ENCODE measurements at places on chromosomes 4 and X. TPM values are rescaled to one million over a fixed set of nuclear protein-coding genes. Genes with fewer than 3 reads are reported as not detected.

DNA sequence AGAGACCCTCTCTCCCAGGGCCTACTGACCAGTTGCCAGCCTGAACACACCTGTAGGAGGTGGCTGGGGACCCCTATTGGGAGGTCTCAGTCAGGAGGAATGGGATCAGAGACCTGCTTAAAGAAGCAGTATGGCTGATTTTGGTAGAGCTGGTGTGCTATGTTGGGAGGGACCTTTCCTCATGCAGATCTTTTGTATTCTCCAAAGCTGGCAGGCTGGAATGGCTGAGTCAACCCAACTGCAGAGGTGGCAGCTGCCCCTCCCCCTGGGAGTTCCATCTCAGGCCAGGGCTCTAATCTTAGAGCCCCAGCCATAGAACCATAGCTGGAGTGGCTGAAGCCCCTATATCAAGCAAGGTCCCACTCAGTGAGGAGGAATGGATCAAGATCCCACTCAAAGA lies 279.3 kb upstream of the BMP3 start:
- DNase-seq, result no peak
- H3K4me3 ChIP-seq, result no peak overlapping the region
- no peaks in the 10 kb centered on the region for H3K36me3 ChIP-seq
- no peak overlapping the region for H3K27ac ChIP-seq
- H3K4me1 ChIP-seq, result no peaks in the 10 kb centered on the region
- no peaks in the 10 kb centered on the region for H3K27me3 ChIP-seq

DNA sequence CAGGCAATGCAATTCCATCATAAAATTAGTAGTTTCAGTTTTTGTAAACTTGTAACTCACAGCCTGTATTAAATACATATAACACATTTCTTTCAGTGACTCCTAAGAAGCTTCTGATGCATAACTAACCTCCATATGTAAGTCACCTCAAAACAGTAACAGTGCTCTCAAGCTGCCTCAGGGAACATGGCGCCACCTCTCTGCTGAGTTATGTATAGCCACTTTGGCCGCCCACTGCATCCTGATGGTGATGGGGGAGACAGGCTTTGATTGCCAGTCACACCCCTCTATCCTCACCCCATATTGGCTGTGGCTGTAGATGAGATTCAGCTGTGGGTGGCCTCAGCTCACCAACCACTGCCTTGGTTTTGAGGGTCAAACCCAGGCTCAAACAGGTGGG lies 54.3 kb downstream of the LRBA start:
- no peak for DNase-seq
- no peaks in the 10 kb centered on the region for H3K4me1 ChIP-seq
- H3K36me3 ChIP-seq, result no peaks in the 10 kb centered on the region
- no peaks in the 10 kb centered on the region for H3K27me3 ChIP-seq
- H3K27ac ChIP-seq, result no peak overlapping the region
- no peak overlapping the region for H3K4me3 ChIP-seq

DNA sequence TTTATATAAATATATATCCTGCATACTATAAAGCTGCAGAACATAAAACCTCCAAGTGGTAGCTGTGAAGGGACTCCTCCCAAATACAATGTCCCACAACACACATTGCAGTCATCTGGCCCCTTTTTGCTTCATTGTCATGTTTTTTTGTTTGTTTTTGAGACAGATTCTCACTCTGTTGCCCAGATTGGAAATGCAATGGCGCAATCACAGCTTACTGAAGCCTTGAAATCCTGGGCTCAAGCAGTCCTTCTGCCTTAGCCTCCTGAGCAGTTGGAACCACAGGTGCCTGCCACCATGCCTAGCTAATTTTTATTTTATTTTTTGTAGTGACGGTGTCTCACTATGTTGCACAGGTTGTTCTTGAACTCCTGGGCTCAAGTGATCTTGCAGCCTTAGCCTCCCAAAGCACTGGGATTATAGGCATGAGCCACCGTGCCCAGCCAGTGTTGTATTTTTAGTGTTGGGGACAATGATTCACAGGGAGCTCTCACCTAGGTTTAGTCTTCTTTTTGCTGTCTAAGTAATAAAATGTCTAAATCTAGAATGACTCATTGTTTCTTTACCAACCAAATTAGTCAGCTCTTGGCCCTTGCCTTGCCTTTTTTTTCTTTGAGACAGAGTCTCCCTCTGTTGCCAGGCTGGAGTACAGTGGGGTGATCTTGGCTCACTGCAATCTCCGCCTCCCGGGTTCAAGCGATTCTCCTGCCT lies 24.0 kb upstream of the XIAP start:
- H3K27me3 ChIP-seq, result no peaks in the 10 kb centered on the region
- DNase-seq, result no peak
- H3K4me1 ChIP-seq, result no peaks in the 10 kb centered on the region
- no peaks in the 10 kb centered on the region for H3K36me3 ChIP-seq

DNA sequence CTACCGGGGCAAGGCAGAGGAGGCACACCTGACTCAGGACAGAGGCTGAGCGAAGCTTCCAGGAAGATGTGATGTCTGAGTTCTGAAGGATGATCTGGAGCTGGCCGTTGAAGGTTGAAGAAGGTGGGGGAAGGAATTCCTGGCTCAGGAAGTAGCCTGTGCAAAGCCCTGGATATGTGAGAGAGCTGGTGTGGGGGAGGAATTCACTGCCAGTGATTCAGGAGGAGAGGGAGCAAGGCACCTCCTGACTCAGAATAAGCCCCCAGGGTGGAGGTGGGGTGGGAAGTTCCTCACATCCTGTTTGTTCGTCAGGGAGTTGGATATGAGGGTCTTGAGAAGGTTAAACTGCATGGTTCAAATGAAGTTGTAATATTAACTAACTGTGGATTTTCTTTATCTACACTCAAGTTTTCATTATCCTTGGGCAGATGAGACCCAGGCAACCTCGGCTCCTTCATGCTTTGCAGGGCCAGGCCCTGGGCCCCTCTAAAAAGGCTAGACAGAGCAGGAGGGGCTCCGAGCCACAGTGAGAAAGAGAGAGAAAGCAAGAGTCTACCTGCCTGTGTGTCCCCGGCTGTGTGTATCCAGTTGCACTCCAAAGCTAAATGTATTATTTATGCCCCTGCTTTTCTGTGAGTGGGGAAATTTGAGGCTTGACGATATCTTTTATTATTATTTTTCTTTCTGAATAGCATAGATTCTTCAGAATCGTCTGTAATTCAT lies 7.1 kb downstream of the NHSL2 start:
- no peak overlapping the region for H3K27ac ChIP-seq
- H3K4me3 ChIP-seq, result no peak overlapping the region
- DNase-seq, result no peak
- H3K27me3 ChIP-seq, result no peaks in the 10 kb centered on the region
- no peaks in the 10 kb centered on the region for H3K4me1 ChIP-seq
- H3K36me3 ChIP-seq, result no peaks in the 10 kb centered on the region

GRCh38 chrX:9393571-9393970 lies 71.3 kb upstream of the TBL1X start:
- DNase-seq, result no peak
- H3K4me1 ChIP-seq, result no peaks in the 10 kb centered on the region
- no peaks in the 10 kb centered on the region for H3K27me3 ChIP-seq
- no peak overlapping the region for H3K4me3 ChIP-seq
- H3K36me3 ChIP-seq, result no peaks in the 10 kb centered on the region

DNA sequence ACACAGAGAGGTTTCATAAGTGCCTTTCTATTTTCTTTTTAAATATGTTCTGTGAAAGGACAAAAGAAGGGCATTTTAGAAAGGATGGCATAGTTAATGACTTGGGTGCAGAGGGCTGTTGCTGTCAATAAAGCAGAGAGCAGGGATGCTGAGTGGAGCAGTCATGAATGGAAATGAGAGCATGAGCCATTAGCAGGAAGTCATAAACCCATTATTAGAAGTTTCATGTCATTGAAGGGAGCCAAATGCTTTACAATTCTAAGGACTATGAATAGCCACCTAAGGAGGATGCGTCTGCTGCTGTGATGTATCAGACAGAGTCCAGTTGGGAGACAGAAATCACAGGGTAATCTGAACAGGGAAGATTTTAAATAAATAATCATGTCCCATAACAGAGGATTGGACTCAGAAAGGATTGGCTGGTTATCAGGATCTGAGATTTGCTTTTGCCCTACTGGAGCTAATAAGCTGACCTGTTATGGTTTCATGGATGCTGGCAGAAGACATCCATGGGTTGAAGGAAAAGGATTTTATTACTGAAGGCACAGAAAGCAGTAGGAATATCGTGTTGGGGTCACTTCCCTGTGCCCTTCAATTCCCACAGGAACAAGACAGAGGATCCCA lies 47.5 kb upstream of the WDR19 start:
- H3K4me1 ChIP-seq, result no peaks in the 10 kb centered on the region
- no peak for DNase-seq
- no peak overlapping the region for H3K4me3 ChIP-seq

BEND2 gene
- not detected for total RNA-seq

GRCh38 chr4:5956285-5957021 lies 61.8 kb downstream of the C4orf50 start:
- no peaks in the 10 kb centered on the region for H3K36me3 ChIP-seq
- DNase-seq, result no peak
- no peaks in the 10 kb centered on the region for H3K4me1 ChIP-seq
- H3K27me3 ChIP-seq, result no peaks in the 10 kb centered on the region
- H3K4me3 ChIP-seq, result no peak overlapping the region

DNA sequence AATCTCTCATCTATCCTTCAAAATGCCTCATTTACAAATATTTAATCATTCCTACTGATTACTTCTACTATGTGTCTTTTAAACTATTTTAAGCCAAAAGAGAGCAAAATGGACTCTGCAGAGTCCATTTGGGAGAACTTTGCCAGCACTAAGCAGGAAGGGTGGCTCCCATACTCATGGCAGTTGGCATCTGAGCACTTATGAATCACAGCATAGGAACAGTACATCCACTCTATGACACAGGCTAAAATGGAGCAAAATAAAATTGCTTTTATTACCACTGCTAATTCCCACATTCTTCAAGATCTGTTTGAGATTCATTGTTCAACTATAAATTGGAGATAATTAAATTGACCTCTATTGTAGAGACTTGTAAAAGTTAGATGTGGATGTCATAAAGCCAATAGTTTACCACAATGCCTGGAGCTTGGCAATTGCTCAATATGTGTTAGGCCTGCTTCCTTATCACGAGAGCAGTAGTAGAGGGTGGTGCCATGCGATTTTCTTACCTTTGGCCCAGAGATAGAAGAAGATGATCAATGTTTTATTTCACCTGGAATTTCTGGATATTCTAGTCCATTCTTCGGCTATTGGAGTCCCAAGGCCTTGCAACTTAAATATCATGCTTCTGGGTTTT lies 19.1 kb downstream of the HPGD start:
- no peak overlapping the region for H3K4me3 ChIP-seq
- no peaks in the 10 kb centered on the region for H3K27me3 ChIP-seq
- no peaks in the 10 kb centered on the region for H3K36me3 ChIP-seq
- no peaks in the 10 kb centered on the region for H3K4me1 ChIP-seq
- DNase-seq, result no peak

PABPC5 gene
- 2.5 TPM for total RNA-seq

GRCh38 chr4:20326460-20326859 lies 74.8 kb downstream of the SLIT2 start:
- no peak for DNase-seq
- no peaks in the 10 kb centered on the region for H3K4me1 ChIP-seq
- H3K36me3 ChIP-seq, result no peaks in the 10 kb centered on the region

C4orf50 gene
- total RNA-seq, result 0.06 TPM

DNA sequence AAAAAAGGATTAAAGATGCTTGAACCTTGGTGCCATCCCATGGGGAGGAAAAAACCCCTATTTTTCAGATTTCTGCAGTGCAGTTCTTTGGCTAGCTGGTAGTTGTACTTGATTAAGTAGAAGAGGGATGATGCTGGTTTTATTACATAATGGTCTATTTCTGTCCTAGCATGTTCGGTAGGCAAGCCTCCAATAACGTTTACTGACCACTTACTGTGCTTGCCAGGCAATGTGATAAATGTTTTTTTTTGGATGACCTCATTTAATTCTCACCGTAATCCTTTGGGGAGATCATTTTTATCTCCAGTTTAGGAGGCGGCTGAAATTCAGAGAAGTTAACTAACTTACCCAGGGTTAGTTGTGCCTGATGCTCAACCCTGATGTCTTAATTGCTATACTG lies 92.1 kb upstream of the RPA4 start:
- no peaks in the 10 kb centered on the region for H3K27me3 ChIP-seq
- no peak for DNase-seq
- H3K4me3 ChIP-seq, result no peak overlapping the region
- no peak overlapping the region for H3K27ac ChIP-seq
- H3K4me1 ChIP-seq, result no peaks in the 10 kb centered on the region
- no peaks in the 10 kb centered on the region for H3K36me3 ChIP-seq

DNA sequence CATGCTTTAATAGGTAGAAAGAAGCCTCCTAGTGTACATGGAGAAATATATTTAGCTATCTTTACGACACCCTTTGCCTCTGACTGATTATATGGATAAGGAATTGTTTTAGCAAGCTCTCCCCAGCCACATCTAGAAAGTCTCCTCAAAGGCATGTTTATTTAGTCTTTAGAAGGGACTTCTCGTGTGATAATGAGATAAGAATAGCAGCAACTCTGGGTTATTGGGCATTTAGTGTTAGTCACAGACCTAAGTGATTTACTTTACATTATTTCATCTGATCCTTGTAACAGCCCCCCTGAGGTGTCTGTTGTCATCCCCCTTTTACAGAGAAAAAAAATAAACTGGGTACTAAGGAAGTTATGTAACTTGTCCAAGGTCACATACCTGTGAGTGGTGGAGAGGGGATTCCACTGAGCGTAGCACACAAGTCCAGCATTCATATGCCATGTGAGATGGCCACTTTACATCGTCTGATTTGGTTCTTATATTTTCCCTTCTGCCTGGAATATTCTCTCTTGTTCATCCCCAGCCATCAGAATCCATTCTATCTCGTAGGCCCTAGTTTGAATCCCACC lies 77.7 kb downstream of the TSPAN7 start:
- no peaks in the 10 kb centered on the region for H3K4me1 ChIP-seq
- H3K27me3 ChIP-seq, result no peaks in the 10 kb centered on the region
- H3K4me3 ChIP-seq, result no peak overlapping the region
- H3K27ac ChIP-seq, result no peak overlapping the region
- DNase-seq, result no peak

GRCh38 chrX:145002771-145003170 lies 244.5 kb upstream of the SPANXN1 start:
- no peak overlapping the region for H3K4me3 ChIP-seq
- no peaks in the 10 kb centered on the region for H3K27me3 ChIP-seq
- H3K36me3 ChIP-seq, result no peaks in the 10 kb centered on the region
- DNase-seq, result no peak
- H3K4me1 ChIP-seq, result no peaks in the 10 kb centered on the region
- no peak overlapping the region for H3K27ac ChIP-seq

GRCh38 chrX:54194982-54195588 lies 12.0 kb upstream of the FAM120C start:
- H3K27me3 ChIP-seq, result no peaks in the 10 kb centered on the region
- H3K27ac ChIP-seq, result no peak overlapping the region
- H3K36me3 ChIP-seq, result no peaks in the 10 kb centered on the region
- no peak for DNase-seq
- no peaks in the 10 kb centered on the region for H3K4me1 ChIP-seq

- H3K4me1 ChIP-seq, result no peaks in the 10 kb centered on the region
- no peaks in the 10 kb centered on the region for H3K27me3 ChIP-seq
- DNase-seq, result no peak
- H3K36me3 ChIP-seq, result no peaks in the 10 kb centered on the region
- no peak overlapping the region for H3K4me3 ChIP-seq
These were observed 79.1 kb downstream of the MID1IP1 start for GRCh38 chrX:38880296-38880854.

TSPAN6 gene
- 12.2 TPM for total RNA-seq

GRCh38 chrX:153685156-153685536 lies 2.6 kb upstream of the SLC6A8 start:
- no peaks in the 10 kb centered on the region for H3K27me3 ChIP-seq
- no peak overlapping the region for H3K4me3 ChIP-seq
- no peak overlapping the region for H3K27ac ChIP-seq
- no peak for DNase-seq
- no peaks in the 10 kb centered on the region for H3K36me3 ChIP-seq

GRCh38 chr4:166655705-166656104 lies 578.6 kb downstream of the SPOCK3 start:
- no peaks in the 10 kb centered on the region for H3K4me1 ChIP-seq
- no peak for DNase-seq
- no peak overlapping the region for H3K4me3 ChIP-seq
- H3K36me3 ChIP-seq, result no peaks in the 10 kb centered on the region

WDFY3 gene
- 177 TPM for total RNA-seq
